ENCODE measurements at places on chromosomes 3 and 15.

DNA sequence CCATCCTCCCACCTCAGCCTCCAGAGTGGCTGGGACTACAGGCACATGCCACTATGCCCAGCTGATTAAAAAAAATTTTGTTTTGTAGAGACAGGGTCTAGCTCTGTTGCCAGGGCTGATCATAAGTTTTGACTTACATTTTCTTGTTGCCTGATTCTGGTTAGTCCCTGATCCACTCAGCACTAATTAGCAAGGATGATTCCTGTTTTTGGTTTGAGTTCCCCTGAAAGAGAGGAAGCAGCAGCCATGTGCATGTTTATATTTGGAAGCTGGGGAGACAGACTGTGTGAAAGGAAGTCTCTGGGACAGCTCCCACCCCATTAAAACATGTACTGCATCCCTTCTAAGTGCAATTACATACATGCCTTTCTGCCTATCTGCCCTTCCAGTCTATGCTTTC is 3.6 kb upstream of the NCK1 start:
- peak; percentile 46 for DNase-seq

DNA sequence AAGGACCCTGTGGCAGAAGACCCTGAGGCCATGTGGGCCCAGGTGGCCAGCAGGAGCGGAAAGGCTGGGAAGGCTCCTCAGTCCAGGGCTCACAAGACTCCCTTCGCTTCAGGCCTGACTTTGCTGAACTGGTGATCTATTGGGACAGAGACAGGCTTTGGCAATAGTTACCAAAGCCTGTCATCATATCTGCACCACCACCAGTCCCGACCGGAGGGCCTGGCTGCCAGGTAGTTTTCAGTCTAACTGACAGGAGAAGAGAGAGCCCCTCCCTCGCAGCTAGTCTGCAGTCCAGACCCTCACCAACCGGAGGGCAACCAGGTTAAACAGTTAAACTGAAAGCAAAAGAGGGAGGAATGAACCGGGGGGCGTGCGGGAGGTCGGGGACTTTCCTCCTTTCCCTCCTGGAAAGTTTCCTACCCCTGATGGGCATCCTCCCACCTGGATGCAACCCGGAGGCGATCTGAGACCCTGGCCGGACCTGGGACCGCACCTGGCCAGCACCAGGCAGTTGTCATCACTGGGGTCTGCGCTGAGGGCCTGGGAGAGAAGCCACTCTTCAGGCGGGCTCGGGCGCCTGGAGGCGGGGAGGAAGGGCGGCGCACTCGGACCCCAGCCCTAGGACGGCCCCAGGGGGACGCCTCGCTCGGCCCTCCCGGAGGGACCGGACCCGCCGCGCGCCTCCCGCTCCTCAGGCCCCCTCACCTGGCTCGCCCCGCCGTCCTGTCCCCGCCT is 435 bp downstream of the RAB27A start:
- peak; percentile 84 for DNase-seq

GRCh38 chr15:67158367-67158766 is 93.0 kb downstream of the SMAD3 start:
- DNase-seq: no peak

- DNase-seq: no peak
These were observed 881.5 kb downstream of the VGLL3 start for GRCh38 chr3:86109434-86109833.
